ENCODE measurements at places on chromosomes 6 and 20.

GRCh38 chr6:158284007-158284875 is 28.0 kb upstream of the TULP4 start:
- DNase-seq: no peak

- no peak for DNase-seq
Measured at GRCh38 chr6:134930463-134930862, 19.4 kb downstream of the ALDH8A1 start.

DNA sequence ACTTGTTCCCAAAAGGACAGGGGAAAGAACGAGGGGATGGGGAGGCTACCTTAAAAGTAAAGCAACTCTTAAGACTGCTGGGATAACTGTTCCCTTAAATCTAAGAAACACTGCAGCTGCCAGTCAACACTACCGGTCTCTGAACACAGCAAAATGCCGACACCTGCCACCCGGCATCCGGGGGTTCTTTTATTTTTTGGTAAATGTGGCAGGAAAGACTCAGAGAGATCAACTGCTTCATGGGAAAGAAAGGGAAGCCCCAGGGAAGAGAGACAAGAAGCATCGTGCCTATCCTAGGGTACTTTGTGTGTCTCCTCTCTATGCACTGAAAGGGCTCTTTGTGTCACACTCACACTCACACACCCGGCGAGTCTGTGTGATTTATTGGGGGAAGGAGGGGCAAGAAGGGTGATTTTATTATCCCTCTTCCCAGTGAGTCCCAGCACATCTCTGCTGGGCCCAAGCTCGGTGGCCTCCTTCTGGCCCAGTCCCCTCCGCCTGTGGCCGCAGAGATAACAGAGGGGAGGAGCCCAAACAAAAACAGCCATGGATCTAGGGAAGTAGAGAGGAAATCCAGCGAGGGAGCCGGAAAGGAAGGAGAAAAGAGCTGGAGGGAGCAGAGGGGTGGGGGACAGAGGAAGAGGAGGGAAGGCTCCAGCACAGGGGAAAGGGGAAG is 1.4 kb downstream of the FYN start:
- peak; percentile 67 for DNase-seq

DNA sequence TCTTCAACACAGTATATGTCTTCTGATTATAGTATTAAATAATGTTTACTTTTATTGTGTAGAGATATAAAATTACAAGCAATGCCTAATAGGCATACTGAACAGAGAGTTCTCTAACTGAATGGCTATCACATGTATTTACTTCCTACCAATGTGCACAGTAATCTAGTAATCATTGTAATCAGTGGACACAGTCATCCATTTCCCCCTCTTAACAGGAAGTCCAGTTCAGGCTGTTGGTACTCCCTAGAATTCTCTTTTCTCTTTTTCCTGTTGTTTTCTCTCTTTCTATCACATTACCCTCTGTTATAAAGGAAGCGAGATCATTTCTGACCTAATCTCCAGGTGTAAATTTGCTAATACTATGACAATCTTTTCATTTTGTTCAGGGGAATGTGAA is 172.5 kb downstream of the HTR1B start:
- no peak for DNase-seq

DNA sequence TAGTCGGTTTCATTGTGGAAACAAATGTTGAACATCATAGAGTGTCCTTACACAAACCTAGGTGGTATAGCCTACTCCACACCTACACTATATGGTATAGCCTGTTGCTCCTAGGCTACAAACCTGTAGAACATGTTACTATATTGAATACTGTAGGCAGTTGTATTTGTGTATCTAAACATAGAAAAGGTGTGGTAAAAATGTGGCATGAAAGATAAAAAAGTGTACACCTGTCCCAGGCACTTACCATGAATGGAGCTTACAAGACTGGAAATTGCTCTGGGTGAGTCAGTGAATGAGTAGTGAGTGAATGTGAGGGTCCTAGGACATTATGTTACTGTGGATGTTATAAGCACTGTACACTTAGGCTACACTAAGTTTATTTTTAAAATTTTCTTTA is 103.0 kb downstream of the ZFAND3 start:
- DNase-seq: no peak

DNA sequence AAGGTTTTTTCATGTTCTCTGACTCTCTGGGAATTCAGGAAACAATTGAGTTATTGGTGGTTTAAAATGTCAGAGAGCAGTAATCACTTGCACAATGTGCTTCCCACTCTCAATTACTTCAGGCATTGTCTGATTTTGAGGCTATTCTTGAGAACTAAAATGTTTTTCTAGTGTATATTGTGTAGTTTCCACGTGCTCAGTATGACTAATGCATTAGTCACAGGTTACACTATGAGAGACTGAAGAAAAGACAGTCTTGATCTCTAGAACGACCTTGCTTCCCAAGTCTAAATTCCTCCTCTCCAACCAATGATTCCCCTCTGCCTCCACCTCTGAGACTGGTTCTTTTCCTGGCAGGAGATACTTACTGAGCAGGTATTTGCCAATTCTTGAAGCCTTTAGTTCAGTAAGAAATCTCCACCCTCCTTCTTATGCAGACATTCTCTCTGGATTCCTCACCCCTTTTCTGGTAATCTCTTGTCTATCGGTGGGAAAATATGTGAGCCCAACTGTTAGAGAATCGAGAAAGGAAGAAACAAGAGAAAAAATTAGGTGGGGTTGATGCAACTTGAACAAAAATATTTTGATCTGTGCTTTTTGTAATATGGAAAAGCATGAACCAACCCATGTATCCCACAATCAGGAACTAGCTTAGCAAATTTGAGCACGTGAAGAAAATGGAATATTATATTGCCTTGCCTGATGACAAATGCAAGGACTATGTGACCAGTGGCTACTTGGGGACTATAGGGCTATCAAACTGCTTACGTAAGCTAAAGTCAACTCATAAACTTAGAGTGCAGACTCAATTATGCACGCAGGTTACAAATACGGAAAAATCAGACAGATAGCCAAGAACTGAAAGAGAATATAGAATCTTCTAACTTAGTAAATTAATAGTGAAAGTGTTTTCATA is 61.1 kb upstream of the SLC22A16 start:
- DNase-seq: no peak
